ENCODE measurements at places on chromosomes 16 and 17.

GRCh38 chr17:16814439-16814838 is 124.4 kb downstream of the CCDC144A start:
- no peak for DNase-seq

- DNase-seq: no peak
These were observed 88.5 kb downstream of the CLEC16A start for GRCh38 chr16:11032922-11033291.

GRCh38 chr17:1034652-1035210 is 37.8 kb downstream of the TIMM22 start:
- no peak for DNase-seq

DNA sequence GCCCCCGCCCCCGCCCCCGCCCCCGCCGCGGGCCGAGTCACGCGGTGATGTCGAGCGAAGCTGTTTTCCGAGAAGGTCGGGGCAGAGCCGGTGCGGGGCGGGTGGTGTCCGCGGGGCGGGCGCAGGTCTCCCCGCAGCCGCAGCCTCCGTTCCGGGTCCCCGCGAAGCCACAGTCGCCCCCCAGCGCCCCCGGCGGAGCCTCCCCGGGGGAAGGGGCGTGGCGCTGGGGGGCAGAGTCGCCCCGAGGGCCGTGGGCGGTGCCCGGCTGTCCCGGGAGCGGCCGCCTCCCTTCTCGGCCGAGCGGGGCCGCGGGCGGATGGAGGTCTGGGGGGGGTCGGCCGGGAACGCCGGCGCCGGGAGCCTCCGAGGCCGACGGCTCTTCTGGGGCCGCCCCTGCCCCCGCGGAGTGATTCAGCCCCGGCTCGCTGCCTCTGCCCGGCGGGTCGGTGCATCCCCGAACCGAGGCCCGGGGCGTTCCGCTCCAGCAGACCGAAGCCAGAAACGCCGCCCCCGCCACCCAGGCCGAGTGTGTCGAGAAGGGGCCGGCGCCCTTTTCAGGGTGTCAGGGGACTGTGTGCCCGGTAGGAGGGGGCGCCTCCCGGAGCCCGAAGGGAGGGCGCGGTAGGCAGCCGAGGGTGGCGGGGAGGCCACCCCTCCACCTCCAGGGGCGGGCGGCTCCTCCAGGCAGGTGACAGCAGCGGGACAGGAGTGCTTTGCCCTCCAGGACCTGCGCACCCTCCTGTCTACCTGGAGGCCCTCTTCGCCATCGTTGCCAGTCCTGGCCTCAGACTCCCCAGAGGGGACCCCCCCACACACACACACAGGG is 1.7 kb downstream of the METRNL start:
- DNase-seq: no peak

DNA sequence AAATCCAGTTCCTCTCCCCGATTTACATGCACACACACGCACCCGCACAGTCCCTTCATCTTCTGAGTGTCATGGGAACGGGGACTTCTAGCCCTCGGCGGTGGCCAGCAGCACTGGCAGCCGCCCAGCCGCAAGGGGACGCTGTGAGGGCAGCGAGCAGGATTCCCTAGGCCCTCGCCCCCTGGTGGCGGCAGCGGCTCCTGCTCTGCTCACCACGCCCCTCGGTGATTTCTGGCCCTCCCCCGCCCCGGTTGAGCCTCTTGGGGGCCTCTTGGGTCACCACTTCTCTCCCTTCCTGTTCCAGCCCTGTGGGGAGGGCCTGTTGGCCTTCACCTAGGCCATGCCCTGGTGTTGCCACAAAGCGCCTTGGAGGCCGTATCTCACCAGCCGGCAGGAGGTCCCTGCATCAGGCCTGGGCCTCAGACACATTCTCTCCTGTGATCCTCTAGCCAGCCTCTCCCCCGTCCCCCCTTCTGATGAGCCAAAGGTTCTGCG is 75.2 kb upstream of the KSR1 start:
- DNase-seq: peak; percentile 55

DNA sequence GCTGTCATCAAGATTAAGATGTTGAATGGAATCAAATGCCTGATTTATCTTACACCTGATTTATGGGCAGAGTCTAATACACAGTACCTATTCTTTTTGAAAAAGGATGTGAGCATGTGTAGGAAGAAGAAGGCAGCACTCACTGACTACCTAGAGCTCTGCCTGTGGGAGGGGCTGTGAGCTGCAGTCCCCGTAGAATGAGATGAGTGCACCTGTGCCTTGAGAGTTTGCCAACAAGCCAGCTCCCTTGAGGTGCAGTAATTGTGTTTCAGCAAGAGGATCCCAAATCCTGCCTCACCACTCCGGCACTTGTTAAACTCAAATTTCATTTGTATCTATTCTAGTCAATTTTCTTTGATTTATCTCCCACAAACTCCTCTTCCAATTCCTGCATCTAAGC is 46.0 kb downstream of the CDH11 start:
- DNase-seq: no peak

GRCh38 chr17:63519972-63520882 is 2.9 kb upstream of the KCNH6 start:
- no peak for DNase-seq

GRCh38 chr17:74525781-74526288 is 5.4 kb downstream of the CD300LB start:
- no peak for DNase-seq

DNA sequence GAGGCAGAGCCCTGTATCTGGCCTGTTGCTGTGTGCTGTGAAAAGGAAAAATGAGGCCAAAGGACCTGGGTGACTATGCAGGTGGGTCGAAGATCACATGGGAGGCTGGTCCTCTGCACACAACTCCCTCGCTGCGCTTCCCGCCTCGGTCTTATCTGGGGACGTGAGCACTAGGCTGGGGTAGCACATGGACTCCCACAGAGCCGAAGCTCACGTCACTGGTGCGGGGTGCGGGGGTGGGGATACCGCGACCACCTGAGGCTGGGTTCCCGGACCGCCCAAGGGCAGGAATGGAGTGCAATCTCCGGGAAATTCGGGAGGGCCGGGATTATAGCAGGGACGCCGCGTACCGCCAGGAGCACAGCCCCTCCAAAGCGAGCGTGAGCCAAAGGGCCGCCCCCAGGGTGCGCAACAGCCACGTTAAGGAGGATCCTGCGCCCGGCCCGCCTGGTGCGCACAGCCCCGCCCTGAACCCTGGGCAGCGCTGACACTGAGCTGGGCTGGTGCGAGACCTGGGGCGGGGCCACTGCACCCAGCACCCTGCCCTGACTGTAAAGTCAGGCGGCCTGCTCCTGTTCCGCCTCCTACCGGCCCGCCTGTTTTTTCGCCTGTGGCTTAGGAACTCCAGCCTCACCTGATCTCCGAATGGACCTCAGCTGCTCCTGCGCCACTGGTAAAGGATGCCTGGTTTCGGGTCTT is 4.8 kb downstream of the MT1A start:
- peak; percentile 56 for DNase-seq

GRCh38 chr16:79587897-79588296 is 12.6 kb downstream of the MAF start:
- no peak for DNase-seq

- no peak for DNase-seq
These were observed 9.6 kb upstream of the ZFHX3 start for GRCh38 chr16:73057291-73058210.

DNA sequence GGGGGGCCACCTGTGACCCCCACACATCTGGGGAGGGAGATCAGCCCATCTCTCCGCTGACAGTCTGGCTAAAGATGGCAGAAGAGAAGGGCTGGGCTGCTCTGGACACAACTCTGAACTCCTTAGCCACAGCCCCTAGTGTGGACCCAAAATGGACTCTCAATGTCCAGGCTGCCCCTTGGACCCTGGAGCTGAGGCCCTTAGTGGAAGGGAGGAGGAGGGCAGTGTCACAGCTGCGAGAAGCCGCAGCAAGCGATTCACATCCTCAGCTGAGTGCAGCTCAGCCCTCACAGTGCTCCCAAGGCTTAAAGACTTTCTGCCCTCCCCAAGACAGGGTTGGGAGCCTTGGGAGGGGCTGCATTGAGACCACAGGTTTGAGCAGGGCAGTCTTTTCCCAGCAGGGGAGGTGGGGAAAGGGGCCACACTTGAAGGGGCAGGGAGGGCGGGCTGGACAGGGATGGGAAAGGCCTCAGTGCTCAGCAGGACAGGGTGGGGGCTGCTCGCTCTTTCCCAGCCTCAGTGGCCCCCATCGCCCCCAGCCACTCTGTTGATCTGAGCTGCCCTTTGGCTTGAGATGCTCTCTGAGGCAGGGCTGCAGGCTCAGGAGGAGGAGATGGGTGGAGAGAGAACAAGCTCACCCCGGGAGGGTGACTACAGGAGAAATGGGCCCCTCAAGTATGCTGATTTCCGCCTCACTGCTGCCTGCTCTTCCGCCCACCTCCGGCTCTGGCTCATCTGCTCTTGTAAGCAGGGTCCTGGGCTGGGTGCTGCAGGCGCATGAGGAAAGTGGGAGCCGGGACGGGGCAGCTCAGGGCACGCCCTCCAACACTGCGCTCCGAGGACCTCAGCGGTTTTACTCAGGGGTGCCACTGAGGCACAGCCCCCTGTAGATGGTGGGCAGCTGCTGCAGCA is 50.9 kb upstream of the MTSS2 start:
- DNase-seq: no peak

DNA sequence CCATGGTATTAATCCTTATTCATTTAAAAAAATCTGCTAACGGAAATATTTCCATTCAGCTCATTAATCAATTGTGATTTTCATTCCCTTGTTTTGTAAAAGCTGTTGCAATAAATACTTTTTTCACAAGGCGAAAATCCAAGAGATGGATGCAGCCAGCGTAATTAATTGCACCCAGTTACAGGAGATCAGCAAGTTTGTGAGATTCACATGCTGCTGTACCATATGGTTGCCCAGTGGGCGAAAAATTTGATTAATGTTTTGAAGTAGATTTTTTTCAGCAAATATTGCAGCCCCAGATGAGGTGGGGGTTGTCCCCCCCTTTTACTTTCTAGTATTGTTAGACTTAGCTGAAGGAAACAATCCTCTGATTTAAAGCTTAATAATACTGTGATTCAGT is 186.6 kb downstream of the WWOX start:
- no peak for DNase-seq

DNA sequence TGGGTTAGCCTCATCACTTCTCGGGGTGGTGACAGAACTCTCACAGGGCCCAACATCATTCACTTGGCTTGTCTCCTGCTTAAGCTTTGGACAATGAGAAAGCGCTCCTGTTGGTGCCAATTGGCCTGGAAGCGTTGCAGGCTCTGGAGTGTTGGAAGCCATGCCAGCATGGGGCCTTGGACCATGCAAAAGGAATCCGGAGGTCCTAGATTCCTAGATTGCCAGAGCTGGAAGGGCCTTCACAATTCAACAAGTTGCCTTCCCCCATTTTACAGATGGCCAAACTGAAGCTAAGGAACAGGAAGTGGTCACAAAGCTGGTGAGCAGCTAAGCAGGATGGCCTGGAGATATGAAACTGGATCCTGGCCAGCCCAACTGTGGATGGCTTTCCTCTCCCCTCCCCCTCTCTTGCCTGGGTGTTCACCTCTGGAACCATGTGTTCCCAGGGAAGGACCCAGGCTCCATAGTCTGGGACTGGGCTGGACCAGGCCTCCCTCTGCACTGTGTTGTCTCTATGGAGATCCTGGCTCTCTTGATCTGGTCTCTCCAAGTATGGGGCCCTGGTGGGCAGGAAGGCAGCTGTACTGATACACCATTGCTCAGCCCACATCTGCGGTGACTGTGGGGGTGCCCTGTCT is 6.0 kb upstream of the IGFBP4 start:
- DNase-seq: no peak

GRCh38 chr16:86516623-86517003 is 6.3 kb downstream of the FOXF1 start:
- no peak for DNase-seq

DNA sequence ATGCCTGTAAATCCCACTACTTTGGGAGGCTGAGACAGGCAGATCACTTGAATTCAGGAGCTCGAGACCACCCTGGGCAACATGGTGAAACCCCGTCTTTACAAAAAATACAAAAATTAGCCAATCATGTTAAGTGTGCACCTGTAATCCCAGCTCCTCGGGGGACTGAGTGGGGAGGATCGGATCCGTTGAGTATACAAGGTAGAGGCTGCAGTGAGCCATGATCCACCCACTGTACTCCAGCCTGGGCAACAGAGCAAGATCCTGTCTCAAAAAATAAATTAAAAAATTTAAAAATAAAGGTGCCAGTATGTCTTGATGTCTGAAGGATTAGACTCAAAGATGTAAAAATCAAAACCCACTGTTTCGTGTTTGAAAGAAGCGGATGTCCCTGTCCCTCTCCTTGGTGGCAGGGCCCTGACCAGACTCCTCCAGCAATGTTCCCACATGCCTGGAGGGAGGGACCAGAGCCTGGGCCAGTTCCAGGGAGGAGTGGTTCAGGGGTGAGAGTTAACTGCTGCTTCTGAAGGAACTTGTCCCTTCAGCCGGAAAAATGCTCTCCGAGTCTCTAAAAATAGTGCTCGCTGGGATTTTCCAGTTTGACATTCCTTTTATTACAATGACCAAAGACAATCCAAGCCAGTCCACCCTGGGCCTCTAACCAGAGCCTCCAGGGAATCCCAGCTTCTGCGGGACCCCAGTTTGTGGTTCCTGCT is 9.4 kb upstream of the CMTM4 start:
- DNase-seq: no peak
